ENCODE measurements at places on chromosomes 1 and 21.
A peak's percentile ranks its signal among the peaks of the same experiment; 100 is the strongest.

DNA sequence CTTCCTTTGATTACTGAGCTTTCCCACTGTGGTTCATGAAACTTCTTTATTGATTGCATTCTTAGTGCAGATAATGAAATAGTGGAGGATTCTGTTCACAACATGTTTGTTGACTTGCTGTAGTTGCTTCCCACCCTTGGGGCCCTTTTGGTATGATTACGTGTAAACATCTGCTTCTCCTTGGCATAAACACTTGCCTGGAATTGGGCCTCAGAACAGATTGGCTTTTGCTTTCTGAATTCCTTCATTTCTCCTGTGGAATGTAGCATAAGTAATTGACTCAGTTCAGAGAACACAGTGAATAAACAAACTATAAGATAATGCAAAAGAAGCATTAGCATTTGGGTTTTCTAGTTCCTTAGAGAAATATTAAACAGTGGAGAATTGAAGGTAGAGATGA, 59.5 kb upstream of the LAMC2 start:
- no peak for DNase-seq

- DNase-seq = no peak
Measured at GRCh38 chr1:76940571-76941335, 73.5 kb downstream of the ST6GALNAC5 start.

GRCh38 chr1:172700556-172700955, 41.7 kb downstream of the FASLG start:
- DNase-seq = no peak

GRCh38 chr1:185427264-185427663, 110.2 kb upstream of the IVNS1ABP start:
- peak; percentile 57 for DNase-seq

GRCh38 chr1:109622895-109623294, 3.3 kb downstream of the AMPD2 start:
- no peak for DNase-seq

DNA sequence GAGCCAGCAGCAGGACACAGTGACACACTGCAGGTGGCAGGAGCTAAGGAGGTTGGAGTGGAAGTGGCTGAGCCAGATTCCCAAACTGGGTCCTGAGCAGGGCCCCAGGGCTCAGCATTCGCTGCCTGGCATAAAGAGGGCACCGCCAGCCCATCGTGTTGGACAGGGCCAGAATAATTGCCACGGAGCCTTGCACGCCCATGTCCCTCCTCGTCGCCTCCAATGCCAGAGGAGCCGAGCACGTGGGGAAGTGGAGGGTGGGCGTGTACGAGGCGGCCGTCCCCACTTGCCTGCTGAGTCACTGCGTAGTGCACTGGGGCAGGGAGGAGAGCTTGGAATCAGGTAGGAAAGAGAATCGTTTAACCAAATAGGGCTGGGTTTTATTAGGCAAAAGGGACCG, 26.1 kb upstream of the LRRC47 start:
- DNase-seq = no peak

GRCh38 chr1:234238060-234238459, 135.2 kb upstream of the COA6 start:
- DNase-seq = no peak

DNA sequence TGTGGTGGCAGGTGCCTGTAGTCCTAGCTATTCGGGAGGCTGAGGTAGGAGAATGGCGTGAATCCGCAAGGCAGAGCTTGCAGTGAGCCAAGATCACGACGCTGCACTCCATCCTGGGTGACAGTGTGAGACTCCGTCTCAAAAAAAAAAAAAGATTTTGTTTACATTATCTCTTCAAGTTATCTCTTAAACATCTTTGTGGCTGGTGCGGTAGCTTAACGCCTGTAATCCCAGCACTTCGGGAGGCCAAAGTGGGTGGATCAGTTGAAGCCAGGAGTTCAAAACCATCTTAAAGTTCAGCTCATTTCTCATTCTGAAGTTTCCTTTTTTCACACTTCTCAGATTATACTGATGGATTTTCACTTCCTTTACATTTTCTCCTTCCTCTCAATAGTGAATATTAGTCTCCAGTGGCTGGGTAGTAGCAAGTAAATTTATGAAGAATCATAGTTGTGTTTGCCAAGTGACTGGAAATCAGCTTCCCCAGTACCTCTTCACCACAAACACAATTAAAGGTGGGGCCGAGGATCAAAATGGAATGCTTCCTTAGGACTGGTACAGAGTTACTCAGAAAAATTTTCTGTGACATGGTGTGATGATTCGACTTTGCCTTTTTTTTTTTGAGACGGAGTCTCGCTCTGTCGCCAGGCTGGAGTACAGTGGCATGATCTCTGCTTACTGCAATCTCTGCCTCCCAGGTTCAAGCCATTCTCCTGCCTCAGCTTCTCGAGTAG, 13.8 kb downstream of the PIP5K1A start:
- no peak for DNase-seq

GRCh38 chr1:64687725-64688327, 57.0 kb upstream of the RAVER2 start:
- no peak for DNase-seq

DNA sequence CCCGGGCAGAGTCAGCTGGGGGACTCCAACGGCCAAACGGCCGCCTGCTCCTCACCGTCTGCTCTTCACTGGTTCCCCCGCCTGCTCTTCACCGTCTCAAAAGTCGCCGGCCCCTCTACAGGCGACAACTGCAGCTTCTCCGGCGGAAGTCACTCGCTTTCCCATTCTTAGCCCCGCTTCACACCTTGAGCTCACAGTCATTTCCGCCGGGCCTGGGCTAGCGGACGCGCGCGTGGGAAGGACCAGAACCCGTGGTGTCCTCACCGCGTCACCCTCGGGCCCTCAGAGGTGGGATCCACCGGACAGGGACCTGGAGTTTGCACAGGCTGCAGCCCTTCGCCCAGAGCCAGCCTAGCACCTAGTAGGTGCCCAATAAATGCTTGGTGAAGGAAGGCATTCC, 27.9 kb upstream of the HJV start:
- no peak for DNase-seq

- no peak for DNase-seq
Measured at GRCh38 chr1:234954613-234955012, 174.0 kb downstream of the TOMM20 start.

- DNase-seq = no peak
Measured at GRCh38 chr1:98298319-98298718, 363.2 kb upstream of the SNX7 start.

GRCh38 chr1:237324226-237324625, 282.2 kb downstream of the RYR2 start:
- DNase-seq = no peak

DNA sequence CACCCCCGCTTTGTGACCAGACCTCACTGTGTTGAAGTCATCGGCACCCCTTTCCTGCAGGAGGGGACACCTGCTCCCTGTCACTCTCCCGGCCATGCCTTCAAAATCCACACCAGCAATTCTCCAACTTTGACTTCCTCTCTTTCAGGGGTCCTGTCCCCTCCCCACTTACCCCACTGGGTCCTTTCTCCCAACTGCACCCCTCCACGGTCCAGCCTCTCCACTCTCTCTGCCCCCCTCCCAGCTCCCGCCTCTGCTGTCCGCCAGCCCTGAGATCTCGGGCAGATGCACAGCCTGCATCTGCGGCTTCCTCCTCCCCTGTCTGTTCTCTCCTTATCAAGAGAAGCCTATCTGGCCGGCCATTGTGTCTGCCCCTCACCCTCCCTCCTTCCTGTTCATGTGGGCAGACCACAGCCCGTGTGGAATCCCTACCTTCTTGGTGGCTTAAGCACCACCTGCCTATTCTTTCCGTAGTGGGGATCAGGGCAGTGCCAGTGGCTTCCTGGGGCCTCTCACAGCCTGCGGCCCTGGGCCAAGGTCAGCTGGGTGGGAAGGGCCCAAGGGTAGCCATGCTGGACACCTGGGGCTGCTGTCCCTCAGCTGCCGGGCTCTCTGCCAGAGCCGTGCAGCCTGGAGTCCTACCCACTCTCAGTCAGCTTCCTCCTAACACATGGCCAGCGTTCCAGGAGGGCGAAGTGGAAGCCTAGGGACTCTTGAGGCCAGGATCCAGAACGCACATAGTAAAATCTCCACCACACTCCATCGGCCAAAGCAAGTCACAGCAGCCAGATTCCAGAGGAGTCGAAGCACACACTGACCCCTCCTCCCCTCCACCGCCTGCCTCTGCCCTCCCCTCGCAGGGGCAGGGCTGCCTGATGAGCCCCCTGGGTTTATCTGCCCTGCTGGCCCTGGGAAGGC, 5.1 kb upstream of the HES4 start:
- peak; percentile 60 for DNase-seq

- no peak for DNase-seq
Measured at GRCh38 chr1:78043436-78043835, 2.3 kb upstream of the GIPC2 start.

DNA sequence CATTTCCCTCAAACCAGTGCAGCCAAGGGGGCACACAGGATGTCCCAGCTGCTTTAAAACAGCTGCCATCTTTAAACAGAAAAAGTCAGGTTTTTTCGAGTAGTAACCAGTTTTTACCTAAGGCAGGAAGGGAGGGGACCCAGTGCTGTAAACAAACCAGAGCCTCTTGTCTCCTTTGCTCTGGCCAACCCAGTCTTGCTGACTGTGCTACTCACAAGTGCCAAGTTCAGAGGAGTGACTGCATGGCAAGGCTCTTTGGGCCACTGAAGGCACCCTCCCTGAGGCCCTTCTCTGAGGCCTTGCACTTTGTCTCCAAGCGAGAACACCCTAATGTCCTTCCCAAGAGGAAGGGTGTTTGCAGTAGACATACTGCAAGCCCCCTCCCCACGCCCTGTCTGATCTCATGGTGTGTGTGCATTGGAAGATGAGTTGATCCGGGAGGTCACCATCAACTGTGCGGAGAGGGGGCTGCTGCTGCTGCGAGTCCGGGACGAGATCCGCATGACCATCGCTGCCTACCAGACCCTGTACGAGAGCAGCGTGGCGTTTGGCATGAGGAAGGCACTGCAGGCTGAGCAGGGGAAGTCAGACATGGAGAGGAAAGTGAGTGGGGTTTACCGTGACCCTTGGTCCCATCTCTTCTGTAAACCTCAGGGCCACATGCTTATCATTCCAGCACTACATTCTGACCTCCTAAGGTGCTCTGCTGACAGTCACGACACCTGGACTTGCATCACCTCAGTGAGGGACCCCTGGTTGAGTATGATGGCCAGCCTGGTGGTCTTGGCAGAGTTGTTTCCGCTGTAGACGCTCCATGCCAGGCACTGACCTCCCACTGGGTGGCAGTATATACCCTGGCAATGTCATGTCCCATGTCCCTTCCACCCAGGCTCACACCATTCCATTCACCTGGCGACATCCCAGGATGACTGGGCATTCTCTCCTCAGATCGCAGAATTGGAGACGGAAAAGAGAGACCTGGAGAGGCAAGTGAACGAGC, 4.7 kb downstream of the DNALI1 start:
- DNase-seq = peak; percentile 49

- DNase-seq = no peak
Measured at GRCh38 chr1:53733975-53734649, 4.9 kb downstream of the GLIS1 start.

GRCh38 chr21:14591377-14591776, 45.3 kb upstream of the SAMSN1 start:
- DNase-seq = no peak

DNA sequence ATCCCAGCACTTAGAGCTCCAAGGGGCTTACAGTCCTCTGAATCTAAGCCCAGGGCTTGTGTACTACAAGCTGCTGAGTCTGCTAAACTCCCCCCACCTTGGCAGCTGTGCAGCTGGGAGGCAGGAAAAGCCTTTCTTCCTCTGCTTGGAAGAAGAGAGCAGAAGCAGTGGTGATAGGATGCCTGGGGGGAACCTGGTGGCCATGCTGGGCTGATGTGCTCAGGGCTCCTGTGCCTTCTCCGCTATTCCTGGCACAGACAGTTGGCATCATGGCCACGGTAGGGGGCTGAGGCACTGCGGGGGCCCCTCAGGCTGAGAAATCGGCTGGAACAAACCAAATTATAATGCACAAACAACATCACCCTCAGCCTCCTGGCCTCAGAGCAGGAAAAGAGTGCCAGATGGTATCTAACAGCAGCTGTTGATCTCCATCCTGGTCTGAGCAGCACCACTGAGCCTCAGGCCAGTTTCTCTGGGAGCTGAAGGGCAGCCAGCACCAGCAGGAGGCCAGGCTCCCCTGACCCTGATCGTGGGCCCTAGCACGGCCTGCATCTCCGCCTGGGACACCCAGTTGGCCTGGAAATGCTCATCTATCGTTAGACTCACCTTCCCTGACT, 35.8 kb downstream of the ECE1 start:
- peak; percentile 82 for DNase-seq

GRCh38 chr1:172980971-172981370, 69.8 kb downstream of the TNFSF18 start:
- no peak for DNase-seq

- no peak for DNase-seq
Measured at GRCh38 chr1:98796049-98796448, 134.5 kb downstream of the SNX7 start.

- DNase-seq = no peak
Measured at GRCh38 chr1:44275991-44276405, 62.7 kb downstream of the DMAP1 start.

DNA sequence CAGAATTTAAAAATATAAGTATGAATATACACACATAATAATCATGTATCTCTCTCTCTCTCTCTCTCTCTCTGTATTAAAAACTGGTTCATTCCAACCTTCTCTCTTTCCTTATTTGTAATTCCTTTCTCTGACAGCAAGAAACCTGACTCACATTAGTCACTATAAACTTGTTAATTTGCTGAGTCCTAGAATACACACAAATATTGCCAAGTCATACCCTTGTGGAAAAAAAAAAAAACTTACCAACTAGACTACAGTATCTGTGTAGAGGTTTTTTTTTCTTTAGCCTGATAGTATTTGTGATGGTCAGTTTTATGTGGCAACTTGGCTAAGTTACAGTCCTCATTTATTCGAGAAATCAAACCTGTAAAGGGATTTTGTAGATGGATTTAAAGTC, 26.3 kb upstream of the NHLH2 start:
- DNase-seq = no peak

GRCh38 chr1:64090436-64090835, 113.0 kb upstream of the UBE2U start:
- no peak for DNase-seq

- no peak for DNase-seq
Measured at GRCh38 chr1:41955461-41956159, 36.9 kb upstream of the HIVEP3 start.

GRCh38 chr1:238681021-238681420, 705.3 kb upstream of the CHRM3 start:
- DNase-seq = no peak

DNA sequence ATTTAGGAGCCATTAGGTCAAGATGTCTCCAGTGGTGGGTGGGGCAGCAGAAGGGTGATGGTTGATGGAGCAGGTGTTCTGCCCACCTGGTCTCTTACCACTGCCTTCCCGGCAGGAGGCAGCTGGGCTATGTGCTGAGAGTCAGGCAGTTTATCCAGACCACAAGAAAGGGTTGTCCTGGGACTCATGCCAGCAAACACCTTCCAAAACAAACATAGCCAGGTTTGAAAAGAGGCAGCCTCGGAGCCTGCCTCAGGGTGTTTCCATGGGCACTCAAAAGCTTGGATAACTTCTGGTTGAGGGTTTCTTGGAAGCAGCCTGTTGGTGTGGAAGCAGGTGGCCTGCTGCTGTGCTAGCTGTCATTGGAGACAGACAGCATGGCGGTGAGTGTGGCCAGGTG, 187.2 kb downstream of the PCP4 start:
- DNase-seq = peak; percentile 55

GRCh38 chr1:162118063-162118462, 48.6 kb downstream of the NOS1AP start:
- DNase-seq = no peak
